ENCODE measurements at places on chromosomes 12 and 14.

GRCh38 chr12:96456265-96456974 lies 33.0 kb upstream of the CFAP54 start:
- no peak for DNase-seq

DNA sequence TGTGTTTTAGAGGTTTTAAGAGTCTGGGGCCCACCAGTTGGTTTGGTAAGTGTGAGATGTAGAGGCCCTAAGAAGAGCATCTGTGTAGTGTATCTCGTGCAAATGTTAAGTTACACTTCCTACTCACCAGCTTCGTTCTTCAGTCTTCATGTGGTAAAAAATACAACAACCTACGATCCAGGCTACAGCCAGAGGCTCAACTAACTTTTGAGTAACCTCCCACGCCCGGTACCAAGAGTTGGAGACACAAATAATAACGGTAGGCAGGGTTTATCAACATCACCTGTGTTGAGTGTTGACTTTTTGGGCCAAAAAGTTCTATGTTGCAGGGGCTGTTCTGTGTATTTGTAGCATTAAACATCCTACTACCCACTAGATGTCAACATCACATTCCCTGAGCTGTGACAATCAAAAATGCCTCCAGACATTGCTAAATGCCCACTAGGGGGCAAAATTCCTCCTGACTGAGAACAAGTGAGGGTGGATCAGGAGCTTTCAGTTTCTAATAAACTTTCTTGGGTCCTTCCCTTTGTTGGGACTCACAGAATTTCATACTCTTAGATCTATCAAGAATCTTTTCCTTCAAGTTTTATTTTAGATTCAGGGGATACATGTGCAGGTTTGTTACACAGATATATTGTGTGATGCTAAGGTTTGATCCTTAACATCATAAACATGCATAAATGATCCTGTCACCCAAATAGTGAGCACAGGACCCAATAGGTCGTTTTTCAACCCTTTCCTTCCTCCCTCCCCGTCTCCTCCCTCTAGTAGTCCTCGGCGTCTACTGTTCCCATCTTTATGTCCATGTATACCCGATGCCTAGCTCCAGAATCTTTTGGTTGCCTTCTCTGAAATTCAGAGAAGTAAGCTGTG lies 94.7 kb downstream of the SLC2A13 start:
- DNase-seq, result no peak

GRCh38 chr12:92436856-92437255 lies 265.9 kb upstream of the PLEKHG7 start:
- no peak for DNase-seq

DNA sequence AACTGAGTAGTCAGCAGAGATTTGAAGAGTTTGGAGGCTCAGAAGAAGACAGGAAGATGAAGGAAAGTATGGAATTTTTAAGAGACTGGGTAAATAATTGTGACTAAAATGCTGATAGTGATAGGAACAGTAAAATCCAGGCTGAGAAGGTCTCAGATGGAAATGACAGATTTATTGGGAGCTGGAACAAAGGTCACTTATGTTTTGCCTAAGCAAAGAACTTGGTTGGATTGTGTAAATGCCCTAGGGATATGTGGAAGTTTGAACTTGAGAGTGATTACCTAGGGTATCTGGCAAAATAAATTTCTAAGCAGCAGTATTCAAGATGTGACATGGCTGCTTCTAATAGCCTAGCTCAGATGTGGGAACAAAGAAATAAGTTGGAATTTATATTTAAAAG lies 180.9 kb downstream of the TRHDE start:
- no peak for DNase-seq

DNA sequence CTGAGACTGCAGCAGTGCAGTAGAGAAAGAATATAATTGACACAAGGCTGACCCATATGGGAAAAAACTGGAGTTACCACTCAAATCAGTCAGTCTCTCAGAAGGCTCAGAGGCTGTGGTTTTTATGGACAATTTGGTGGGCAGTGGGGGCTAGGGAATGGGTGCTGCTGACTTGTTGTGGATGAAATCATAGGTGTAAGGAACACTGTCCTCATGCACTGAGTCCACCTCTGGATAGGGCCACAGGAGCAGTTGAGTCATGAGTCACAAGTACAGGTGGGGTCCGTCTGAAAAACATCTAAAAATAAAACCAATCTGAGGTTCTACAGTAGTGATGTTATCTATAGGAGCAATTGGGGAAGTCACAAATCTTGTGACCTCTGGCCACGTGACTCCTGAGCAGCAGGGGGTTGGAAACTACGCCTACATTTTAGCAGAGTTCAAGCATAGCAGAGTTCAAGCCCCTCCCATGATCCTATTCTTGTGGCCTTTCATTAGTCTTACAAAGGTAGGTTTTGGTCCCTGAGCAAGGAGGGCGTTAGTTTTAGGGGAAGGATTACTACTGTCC lies 18.1 kb upstream of the SGPP1 start:
- no peak for DNase-seq

GRCh38 chr14:97571866-97572555 lies 774.8 kb downstream of the VRK1 start:
- no peak for DNase-seq

- DNase-seq, result no peak
Observed at GRCh38 chr14:105859717-105860614, 333.6 kb downstream of the TMEM121 start.

DNA sequence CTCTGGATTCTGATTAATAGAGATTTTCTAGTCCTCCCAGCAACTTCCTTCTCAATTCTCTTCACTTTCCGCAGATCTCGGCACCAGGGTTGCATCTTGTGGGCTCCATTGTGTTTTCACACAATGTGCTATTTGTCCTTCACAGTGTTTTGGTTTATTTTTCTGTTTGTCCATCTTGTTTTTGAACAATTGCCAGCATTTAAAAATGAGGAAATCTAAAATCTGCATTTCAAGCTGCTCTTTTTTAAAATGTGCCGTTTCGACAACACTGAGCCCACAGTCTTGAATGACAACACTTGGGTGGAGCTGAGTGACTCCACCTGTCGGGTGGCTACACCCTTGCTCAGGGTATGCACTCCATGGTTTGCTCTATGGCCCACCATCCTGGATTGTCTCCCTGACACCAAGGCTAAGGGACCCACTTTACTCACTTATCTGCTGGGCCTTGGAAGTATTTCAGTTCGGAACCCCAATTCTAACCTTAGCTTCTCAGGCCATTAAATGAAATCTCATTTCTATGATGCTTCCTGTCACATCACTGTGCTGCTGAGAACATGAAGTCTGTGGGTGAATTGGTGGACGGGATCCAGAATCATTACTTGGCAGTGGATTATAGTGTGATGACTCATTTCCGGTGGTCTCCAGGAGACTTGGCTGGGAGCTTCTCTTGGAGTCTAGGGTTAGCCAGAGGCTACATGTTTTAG lies 3.4 kb upstream of the MYRFL start:
- no peak for DNase-seq

DNA sequence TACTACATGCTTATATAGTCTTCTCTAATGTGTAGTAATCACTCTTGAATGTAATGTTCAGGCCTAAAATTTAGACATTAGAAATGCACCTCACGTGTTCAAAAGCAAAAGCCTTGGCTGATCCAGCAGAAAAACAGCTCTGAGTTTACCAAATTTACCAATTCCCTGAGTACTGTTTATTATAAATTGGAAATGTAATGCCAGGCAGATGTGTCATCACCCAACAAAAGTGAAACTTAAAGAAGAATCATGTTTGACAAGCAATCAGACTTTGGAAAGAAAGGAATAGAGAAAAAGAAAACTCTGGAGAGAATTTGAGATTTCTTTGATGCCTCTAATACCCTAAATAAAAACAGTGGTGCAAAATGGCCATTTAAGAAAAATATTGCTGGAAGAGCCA lies 26.5 kb upstream of the STRAP start:
- no peak for DNase-seq

DNA sequence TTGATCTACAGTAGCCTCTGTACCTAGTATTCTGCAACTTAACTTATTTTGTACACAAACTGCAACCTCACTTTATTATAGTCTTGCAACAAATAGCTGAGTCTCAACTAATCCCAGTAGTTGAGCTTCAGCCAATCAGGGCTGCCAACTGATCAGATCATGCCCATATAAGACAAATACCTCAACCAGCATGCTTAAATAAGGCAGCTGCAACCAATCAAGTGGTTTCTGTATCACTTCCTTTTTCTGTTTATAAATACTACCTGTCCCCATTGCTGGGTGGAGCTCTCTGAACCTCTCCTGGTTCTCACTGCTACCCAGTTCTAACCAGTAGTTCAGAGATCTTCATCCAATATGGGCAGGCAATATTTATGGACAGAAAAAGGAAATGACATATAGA lies 248.5 kb upstream of the FBXO33 start:
- DNase-seq, result no peak

GRCh38 chr12:103834942-103835341 lies 6.1 kb downstream of the NT5DC3 start:
- DNase-seq, result no peak

DNA sequence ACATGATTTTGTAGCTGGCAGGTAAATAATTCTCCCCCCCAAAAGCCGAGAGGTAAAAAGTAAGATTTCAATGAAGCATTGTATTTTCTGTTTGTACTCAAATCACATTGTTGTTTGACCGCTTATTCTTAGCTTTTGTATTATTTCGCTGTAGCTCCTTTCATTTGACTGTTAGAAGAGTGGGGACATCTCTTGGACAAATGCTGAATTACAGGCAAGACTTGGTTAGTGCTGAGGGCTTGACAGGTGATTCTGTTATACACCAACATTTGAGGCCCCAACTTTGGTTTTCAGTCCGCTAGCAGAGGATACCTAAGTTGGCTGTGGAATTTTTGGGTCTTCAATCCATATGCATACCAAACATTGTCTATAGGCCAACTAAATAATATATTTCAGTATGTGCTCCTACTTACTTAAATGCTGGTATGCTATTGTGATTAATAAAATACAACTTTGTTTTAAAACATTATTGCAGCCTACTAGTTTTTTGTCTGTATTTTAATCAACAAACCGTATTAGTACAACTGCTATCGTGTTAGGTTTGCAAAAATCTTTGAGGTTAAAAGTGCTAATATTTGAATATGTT lies 102.2 kb downstream of the ERC1 start:
- DNase-seq, result peak; percentile 8

DNA sequence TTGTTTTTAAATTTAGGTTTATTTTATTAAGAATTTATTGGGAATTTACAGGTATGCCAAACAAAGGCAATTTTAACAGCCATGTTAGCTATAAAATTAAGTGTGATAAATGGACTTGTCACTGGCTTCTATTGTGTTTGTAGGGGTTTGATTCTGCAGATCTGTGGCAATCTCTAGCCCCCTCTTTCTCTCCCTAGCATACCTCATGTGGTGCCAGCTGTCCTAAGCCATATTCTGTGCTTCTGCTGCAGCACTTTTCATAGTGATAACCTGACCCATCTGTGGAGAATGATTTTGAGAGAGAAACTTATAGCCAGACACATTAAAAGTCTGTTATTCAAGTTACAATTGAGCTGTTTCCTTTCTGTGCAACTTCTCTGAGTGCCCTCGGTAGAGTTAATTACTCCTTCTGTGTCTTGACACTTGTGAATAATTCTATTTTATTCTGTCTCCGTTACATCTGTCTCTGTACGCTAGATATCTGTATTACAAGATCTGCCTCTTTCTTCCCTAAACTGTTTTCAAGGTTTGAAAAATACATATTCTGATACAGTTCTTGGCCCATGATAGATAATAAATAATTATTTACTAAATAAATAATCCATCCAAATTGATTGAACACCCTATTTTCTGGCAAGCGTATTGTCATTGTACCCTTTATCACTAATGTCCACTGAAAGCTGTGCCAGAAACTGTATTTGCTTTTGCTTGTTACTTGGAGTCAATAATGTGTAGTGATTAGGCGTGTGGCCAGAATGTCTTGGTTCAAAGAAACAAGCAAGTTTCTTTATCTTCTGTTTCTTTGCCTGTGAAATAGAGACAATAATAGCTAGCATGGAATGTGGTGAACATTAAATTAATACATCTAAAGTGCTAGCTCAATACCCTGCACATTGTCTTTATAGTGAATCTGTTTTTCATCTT lies 40.0 kb downstream of the FRS2 start:
- no peak for DNase-seq

DNA sequence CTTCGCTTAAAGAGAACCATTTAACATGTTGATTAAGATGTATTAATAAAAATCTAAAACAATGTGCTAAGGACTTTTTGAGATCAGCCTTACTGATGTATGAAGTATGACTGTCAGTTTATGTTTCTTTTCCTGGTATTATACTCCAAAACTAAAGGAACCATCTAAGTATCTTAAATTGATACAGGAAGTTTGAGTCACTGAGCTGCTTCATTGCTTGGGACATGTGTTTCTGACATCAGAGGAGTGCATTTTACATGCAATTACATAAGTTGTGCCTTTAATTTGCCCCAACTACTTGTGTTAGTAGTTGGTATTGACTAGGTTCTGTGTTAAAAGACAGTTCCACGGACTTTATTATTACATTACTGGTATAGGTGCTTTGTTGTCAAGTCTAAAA lies 50.9 kb downstream of the PROX2 start:
- DNase-seq, result no peak

GRCh38 chr12:104582739-104583138 lies 126.0 kb downstream of the CHST11 start:
- DNase-seq, result no peak

GRCh38 chr12:63997198-63997597 lies 152.7 kb downstream of the SRGAP1 start:
- no peak for DNase-seq

- no peak for DNase-seq
Observed at GRCh38 chr12:108446766-108447165, 68.3 kb upstream of the FICD start.

GRCh38 chr12:120376934-120377572 lies 8.1 kb upstream of the MSI1 start:
- DNase-seq, result no peak

DNA sequence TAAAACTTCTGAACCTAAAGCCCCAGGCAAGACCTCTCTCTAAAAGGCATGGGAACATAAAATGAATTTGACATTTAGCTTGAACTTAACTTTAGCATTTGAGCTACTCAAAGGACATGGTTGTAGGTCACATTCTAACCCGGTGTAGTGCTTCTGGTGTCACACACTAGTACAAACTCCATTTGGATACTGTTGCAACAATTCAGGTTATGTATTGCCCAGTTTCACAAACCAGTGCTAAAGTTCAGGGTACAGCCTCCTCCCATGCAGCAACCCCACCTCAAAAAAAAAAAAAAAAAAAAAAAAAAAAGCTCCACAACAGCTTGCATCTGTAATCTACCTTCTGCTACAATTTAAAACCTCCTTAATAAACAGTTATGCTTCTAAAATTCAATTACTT lies 7.8 kb downstream of the PPTC7 start:
- no peak for DNase-seq

- DNase-seq, result no peak
Observed at GRCh38 chr12:7557227-7557626, 53.6 kb upstream of the CD163 start.

- DNase-seq, result no peak
Observed at GRCh38 chr14:69428289-69428998, 30.0 kb downstream of the SLC39A9 start.

DNA sequence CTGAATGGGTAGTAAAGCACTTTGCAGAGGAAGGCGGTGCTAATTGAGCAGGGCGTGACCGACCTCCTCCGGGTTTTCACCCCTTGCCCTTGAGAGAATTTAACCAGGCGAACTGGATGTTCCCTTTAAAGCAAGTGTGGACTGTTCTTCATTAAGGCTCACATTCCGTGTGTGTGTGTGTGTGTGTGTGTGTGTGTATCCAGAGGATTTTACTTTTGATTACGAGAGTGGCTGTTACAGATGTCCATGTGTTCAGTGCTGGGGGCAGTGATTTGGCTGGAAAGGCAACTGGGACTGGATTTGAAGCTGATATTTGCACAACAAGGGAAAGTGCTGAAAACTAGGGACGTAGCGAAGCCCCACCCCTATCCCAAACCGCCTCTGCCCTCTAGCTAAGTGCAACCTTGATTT lies 2.2 kb downstream of the TMEM132C start:
- no peak for DNase-seq

- no peak for DNase-seq
Observed at GRCh38 chr12:61563665-61564450, 696.3 kb upstream of the USP15 start.
